Psoas muscle (tissue), 8 donors: ENCODE measurements at places on chromosomes 2 and 18. TPM values are rescaled to one million over a fixed set of nuclear protein-coding genes. Genes with fewer than 3 reads are reported as not detected.

The IL1F10 gene
- not detected for total RNA-seq

The OR6B2 gene
- total RNA-seq, result not detected

The SP140 gene
- total RNA-seq, result 0.59 TPM

The ARHGAP15 gene
- 2.8 TPM for total RNA-seq

The CCBE1 gene
- not detected for total RNA-seq

The DYNAP gene
- total RNA-seq, result not detected

DNA sequence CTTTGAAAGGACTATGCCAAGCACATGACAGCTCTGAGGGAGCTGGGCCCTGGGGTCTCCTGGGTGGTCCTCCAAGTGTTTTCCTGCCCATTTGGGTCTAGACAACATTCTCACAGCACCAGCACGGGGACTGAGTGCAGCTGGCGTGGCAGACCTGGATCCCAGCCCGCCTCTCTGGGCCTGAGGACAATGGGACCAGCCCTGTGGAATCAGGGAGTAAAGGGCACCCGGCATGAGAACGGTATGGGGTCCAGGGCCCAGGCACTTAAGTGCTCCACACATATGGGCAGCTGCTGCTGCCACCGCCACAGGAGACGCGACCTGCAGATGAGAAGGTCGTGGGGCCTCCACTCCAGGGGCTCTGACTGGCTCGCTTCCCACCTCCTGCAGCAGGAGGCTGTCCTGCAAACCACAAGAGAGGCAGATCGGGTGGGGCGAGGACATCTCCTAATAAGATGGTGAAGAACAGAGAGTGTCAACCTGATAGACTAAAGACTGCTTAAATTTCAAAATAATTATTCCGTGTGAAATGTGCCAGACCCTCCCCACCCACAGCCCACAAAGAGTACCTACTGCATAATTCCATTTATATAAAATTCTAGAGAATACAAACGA is 46.3 kb downstream of the FAM178B start:
- H3K4me1 ChIP-seq, result no peaks in the 10 kb centered on the region
- no peaks in the 10 kb centered on the region for H3K27me3 ChIP-seq
- DNase-seq, result no peak
- no peaks in the 10 kb centered on the region for H3K36me3 ChIP-seq

GRCh38 chr2:49005261-49005660 is 149.1 kb downstream of the FSHR start:
- H3K36me3 ChIP-seq, result no peaks in the 10 kb centered on the region
- H3K27me3 ChIP-seq, result no peaks in the 10 kb centered on the region
- no peaks in the 10 kb centered on the region for H3K4me1 ChIP-seq
- no peak overlapping the region for H3K4me3 ChIP-seq

DNA sequence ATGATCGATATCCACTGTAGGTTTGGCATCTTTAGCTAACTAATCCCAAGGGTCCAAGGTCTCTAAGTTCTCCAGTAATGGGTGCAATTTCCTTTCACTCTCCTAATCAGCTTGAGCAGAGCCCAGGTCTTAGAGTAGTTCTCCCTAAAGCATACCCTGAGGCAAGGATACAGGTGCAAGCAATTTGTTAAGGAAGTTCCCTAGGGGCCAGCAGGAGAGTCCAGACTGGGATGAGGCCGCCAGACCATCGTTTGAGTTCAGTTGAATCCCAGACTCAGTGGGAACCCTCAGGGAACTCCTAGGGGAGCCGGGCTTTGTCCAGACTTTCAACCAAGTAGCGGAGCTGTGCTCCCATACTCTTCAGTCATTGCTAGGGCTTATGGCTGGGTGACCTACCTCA is 835.4 kb upstream of the CDH2 start:
- no peaks in the 10 kb centered on the region for H3K36me3 ChIP-seq
- H3K4me3 ChIP-seq, result no peak overlapping the region
- no peaks in the 10 kb centered on the region for H3K27me3 ChIP-seq
- no peaks in the 10 kb centered on the region for H3K4me1 ChIP-seq

GRCh38 chr2:20189299-20189931 is 35.5 kb downstream of the SDC1 start:
- no peaks in the 10 kb centered on the region for H3K36me3 ChIP-seq
- no peaks in the 10 kb centered on the region for H3K4me1 ChIP-seq
- H3K27me3 ChIP-seq, result no peaks in the 10 kb centered on the region
- no peak for DNase-seq
- no peak overlapping the region for H3K4me3 ChIP-seq

- no peak overlapping the region for H3K4me3 ChIP-seq
- H3K36me3 ChIP-seq, result no peaks in the 10 kb centered on the region
- H3K27me3 ChIP-seq, result no peaks in the 10 kb centered on the region
- DNase-seq, result no peak
- no peaks in the 10 kb centered on the region for H3K4me1 ChIP-seq
These were observed 819.6 kb downstream of the RNF144A start for GRCh38 chr2:7736646-7737305.

- no peak overlapping the region for H3K4me3 ChIP-seq
- no peaks in the 10 kb centered on the region for H3K27me3 ChIP-seq
- H3K4me1 ChIP-seq, result no peaks in the 10 kb centered on the region
- DNase-seq, result no peak
These were observed 27.8 kb downstream of the HADHA start for GRCh38 chr2:26216587-26216986.

DNA sequence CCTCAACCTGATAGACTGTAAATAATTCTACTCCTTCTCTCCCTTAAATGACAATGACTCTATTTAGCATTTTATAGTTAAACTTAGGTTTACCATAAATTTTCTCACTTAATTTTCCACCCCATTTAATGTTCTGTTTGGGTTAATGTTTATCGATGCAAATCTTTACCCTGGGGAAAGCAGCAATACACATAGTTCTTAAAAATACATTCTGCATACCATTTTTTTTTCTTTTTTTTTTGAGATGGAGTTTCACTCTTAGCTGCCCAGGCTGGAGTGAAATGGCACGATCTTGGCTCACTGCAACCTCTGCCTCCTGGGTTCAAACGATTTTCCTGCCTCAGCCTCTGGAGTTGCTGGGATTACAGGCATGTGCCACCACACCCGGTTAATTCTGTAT is 14.0 kb downstream of the STAM2 start:
- no peak for DNase-seq
- no peak overlapping the region for H3K27ac ChIP-seq
- no peaks in the 10 kb centered on the region for H3K27me3 ChIP-seq
- no peak overlapping the region for H3K4me3 ChIP-seq
- H3K4me1 ChIP-seq, result peaks cover 12% of the 10 kb centered on the region
- H3K36me3 ChIP-seq, result no peaks in the 10 kb centered on the region

DNA sequence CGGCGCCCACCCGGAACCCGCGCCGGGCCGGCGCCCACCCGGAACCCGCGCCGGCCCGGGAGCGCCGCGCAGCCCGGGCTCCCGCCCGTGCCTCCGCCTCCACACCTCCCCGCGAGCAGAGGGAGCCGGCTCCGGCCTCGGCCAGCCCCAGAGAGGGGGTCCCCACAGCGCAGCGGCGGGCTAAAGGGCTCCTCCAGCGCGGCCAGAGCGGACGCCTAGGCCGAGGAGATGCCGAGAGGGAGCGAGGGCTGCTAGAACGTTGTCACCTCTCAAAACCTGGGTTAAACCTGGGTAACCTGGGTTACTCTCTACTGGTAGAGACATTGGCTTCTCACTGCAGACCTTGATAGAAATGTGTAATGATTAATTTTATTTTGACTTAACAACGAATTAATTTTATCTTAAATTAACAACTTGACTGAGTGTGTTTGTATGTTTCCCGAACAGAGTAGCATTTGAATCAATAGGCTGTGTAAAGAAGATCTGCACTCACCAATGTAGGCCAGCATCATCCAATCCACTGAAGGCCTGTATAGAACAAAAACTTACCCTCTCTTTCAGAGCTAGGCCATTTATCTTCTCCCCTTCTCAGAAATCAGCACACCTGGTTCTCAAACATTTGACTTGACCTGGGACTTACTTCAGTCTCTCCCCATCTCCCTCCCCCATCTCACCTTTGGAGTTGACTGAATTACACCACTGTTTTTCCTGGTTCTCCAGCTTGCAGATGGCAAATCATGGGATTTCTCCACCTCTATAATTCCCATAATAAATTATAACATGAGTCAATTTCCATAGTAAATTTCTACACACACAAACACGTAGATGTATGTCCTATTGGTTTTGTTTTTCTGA is 242.7 kb downstream of the ASXL3 start:
- no peaks in the 10 kb centered on the region for H3K4me1 ChIP-seq
- no peak overlapping the region for H3K4me3 ChIP-seq
- H3K36me3 ChIP-seq, result no peaks in the 10 kb centered on the region
- no peak for DNase-seq
- H3K27ac ChIP-seq, result no peak overlapping the region
- no peaks in the 10 kb centered on the region for H3K27me3 ChIP-seq

DNA sequence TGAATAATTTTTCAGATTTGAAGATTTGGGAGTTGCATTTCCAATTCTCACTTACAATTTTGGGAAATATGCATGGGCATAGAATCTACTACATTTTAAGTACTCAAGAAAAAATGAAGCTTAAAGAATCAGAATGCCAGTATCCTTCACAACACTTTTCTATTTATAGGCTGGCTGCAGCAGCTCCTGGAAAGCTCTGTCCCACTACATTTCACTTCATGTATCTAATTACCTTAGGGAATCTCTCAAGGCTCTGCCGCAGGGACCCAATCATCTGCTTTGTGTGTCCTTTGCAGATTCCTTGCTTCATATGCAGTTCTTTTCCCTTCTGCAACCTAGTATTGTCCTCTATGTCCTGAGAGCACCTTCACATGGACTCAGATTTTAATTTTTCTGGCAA is 102.9 kb downstream of the NUP35 start:
- H3K36me3 ChIP-seq, result no peaks in the 10 kb centered on the region
- H3K4me3 ChIP-seq, result no peak overlapping the region
- DNase-seq, result no peak
- peaks cover 23% of the 10 kb centered on the region for H3K4me1 ChIP-seq
- no peak overlapping the region for H3K27ac ChIP-seq

DNA sequence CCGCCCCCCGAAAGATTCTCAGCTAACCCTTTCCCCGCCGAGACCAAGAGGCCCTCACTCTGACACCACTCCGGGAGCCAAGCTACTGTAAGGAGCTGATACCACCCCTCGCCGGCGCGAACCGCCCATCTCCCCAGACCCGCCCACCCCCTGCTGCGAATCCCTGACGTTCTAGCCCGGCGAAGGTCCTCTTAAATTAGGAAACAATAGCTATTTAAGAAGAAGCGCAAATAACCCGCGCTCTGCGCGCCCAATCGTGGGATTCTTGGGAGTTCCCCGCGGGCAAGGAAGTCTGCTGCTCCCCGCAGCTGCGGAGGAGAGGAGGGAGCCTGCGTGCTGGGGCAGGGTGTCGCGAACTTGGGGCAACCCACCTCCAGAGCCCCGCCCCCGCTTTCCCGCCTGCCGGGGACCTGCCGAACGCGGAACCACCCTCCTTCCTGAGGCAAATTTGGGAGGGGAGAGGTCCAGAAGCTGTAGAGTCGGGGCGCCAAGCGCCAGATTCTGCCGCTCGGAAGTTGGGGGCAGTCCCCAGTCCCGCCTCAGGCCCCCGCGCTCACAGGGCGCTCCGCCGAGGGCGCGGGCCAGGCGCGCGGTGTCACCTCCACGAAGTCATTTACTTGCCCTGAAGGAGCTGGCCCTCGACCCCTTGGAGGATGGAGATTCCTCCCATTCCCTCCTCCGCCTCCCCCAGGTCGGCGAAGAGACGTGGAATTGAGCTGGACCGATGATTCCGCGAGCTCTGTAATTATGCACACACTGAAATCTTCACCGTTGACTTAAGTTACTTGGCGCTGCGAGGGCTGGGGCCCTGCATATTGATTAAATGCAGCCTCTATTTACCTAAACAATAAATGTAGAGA is 8.4 kb upstream of the SP9 start:
- DNase-seq, result peak; percentile 57
- H3K4me1 ChIP-seq, result peaks cover 13% of the 10 kb centered on the region
- H3K4me3 ChIP-seq, result peak overlapping the region; percentile 75
- H3K27ac ChIP-seq, result no peak overlapping the region
- H3K36me3 ChIP-seq, result no peaks in the 10 kb centered on the region
- peaks cover 15% of the 10 kb centered on the region for H3K27me3 ChIP-seq

DNA sequence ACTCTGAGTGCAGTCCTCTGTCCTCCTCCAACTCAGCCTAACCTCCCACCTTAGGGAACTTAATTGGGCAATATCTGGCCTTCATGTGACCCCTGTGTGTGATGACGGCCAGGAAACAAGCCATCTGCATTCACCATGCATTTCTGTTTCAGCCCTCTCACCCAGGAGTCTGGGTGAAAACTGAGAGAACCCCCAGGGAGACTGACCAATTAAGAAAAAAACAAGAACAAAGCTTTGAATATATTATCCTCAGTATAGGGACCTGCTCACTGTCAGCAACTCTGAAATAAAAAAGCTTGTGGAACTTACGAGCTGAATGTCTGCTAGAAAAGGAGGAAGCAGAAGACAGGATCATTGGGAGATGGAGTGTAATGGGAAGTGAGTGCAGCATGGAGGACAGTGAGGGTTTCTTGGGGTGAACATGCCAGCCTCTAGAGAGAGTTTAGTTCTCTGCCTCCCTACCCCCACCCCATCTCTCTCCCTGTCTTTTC is 9.5 kb downstream of the MAPRE2 start:
- no peak for DNase-seq
- H3K27me3 ChIP-seq, result no peaks in the 10 kb centered on the region
- H3K4me3 ChIP-seq, result no peak overlapping the region
- no peaks in the 10 kb centered on the region for H3K36me3 ChIP-seq
- peak overlapping the region; percentile 34 for H3K27ac ChIP-seq

DNA sequence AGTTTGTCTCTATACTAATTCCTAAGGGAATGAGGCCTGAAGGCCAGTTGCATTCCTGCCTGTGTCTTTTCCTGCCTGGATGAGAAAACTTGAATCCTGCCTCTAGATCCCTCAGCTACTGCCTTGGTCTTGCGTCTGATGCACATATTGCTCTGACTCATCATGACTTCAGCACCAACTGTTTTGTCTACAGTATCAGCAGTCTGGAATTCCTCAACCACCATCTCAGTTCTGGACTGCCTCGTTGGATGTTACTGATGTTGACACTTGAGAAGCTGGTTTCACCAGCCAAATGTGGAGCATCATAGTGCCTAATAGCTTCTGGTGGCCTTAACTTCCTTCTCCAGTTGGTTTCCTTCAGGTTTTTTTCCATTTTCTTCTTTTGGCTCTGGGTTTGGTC is 211.0 kb downstream of the CTNNA2 start:
- no peak overlapping the region for H3K27ac ChIP-seq
- no peaks in the 10 kb centered on the region for H3K4me1 ChIP-seq
- H3K27me3 ChIP-seq, result no peaks in the 10 kb centered on the region
- no peaks in the 10 kb centered on the region for H3K36me3 ChIP-seq
- DNase-seq, result no peak

DNA sequence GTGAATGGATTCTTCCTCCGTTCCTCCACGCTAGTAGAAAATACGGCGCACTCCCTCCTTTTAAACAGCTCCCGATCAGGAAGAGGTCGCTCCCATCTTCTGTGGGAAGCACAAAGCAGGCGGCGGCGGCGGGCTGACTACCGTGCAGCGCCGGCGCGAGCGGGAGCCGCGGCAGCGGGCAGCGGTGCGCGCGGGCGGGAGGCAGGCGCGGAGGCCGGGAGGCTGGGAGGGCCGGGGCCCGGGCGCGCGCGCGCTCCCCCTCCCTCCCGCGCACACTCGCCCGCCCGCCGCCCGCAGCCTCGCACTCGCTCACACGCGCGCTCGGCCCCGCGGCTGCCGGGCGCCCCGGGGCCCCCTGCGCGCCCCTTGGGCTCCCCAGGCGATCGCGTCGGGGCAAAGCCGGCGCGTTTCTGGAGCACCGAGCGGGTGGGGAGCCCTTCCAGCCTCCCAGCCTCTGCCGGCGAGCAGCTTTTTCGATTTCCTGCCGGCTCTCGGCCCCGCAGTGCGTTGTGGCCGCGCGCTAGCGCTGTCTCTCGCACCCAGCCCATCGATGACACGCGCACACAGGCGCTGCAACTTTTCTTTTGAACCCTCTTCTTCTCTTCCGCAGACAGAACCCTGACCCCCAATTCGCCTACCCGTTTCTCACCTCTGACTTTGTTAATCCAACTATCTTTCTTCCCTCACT is at the start of gene SLC8A1:
Gene SLC8A1 (minus strand): TSS at position 173 of the 688 bp plus-strand sequence.
- H3K27me3 ChIP-seq, result peaks cover 34% of the 10 kb centered on the region
- peak; percentile 51 for DNase-seq
- H3K4me3 ChIP-seq, result peak within 1 kb of the TSS; percentile 64
- H3K36me3 ChIP-seq, result no peaks in the 10 kb centered on the region
